G401 (cell line): ENCODE measurements at places on chromosomes 1 and 21. TPM values are rescaled to one million over a fixed set of nuclear protein-coding genes. Genes with fewer than 3 reads are reported as not detected.

DNA sequence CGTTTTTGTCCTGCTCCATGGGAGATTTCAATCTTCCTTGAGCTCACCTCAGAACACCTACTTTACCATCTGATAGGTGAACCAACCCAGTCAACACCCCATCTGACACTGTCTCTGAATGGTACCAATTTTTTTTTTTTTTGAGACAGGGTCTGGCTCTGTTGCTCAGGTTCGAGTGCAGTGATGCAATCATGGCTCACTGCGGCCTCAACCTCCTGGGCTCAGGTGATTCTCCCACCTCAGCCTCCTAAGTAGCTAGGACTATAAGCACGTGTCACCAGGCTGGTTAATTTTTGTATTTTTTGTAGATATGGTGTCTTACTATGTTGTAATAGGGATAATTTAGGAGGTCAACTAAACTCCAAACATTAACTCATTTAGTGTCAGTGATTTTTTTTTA, 36.3 kb downstream of the SPRTN start:
- no peak for DNase-seq

GRCh38 chr1:94783342-94784189, 36.6 kb upstream of the SLC44A3 start:
- peak; percentile 43 for DNase-seq

DNA sequence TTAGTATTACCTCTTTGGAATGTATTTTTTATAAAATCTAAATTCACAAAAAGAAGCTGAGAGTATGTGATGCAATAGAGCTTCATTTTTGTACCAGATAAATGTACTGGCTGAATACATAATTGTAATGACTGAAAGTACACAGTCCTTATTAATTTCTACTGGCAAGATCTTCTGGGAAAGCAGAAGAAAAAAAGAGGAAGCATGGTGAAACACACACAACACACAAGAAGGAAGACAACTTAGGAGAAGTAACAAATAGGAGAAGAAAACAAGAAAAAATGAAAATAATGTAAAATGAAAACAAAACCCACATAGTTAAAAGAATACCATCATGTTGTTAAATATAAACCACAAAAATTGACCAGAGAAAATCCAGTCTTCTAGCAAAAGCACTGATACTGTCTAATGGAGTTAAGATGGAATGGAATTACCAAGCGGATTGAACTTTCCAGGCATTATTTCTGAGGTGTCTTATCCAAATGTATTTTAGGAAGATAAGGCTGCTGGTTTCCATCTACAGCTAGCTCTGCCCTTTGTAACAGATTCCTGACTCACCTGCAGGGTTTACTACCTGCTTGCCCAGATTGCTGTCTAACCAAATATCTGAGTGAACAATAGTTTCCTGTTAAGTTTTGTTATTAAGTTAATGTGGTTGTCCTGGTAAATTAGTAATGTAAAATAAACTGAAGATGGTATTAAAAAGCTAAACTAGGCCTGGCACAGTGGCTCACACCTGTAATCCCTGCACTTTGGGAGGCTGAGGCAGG, 4.5 kb upstream of the COP1 start:
- no peak for DNase-seq

GRCh38 chr1:226542623-226543103, 5.9 kb upstream of the STUM start:
- no peak for DNase-seq

DNA sequence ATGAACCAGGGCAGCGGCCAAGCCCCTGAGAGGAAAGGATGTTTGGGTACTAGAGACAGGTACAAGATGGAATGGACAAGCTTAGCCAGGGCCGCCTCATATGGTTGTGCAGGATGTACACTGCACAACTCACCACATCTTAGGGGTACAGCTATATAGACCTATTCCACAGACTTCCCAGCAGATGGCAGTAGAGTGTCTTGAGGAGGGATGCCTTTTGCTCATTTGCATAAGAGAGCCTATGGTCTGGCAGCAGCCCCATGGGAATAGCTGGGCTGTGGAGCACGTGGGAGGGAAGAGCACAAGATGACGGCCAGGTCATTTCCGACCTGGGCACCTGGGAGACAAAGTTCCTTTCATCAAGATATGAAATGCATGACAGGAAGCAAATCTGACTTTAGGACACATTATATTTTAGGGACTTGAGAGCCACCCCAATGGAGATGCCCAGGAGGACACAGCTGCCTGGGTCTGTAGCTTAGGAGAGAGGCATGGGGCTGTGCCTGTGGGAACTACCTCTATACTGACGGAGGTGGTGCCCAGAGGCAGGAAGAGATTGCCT, 215.5 kb downstream of the KCNJ6 start:
- DNase-seq: peak; percentile 86

DNA sequence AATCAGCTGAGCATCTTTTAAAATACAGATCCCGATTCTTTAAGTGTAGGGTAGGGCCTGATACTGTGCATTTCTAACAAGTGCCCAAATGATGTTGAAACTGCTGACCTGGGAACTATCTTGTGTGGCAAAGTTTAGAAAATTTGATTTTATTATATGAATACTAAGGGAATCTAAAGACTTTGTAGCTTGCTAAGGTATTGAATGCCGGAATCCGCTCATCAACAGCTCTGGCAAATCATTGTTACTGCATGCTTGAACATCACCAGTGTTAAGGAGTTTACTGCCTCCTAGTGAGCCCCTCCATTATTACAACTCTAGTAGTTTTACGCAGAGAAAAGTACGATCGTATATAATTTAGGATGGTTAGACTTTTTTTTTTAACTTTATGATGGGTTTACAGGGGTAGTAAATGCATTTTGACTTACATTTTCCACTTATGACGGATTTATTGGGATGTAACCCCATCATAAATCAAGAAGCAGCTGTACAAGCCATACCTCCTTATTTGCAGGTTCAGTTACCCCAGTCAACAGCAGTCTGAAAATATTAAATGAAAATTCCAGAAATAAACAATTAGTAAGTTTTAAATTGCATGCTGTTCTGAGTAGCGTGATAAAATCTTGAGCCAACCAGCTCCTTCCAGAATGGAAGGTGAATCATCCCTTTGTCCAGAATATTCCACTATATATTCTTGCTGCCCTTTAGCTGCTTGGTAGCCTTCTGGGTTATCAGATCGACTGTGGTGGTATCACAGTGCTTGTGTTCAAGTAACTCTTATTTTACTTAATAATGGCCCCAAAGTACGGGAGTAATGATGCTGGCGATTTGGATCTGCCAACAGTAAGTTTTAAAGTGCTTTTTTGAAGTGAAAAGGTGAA, 892 bp downstream of the TYW3 start:
- DNase-seq: peak; percentile 83

DNA sequence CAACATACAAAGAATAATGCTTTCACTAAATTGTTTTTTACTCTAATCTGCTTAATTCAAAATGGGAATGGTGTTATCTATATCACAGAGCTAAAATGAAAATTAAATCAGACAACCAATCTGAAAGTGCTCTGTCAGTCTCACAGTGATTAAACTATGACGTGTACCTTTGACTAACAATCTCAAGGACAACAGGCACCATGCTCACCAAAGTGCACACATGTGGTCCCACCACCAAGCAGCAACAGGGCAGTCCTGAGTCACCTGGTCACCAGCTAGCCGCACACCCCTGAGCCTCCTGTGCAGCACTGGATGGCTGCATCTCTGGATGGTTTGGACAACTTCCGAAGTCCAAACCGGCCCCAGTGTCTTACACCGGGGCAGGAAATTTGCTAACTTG, 54.5 kb upstream of the NADK start:
- DNase-seq: peak; percentile 29

DNA sequence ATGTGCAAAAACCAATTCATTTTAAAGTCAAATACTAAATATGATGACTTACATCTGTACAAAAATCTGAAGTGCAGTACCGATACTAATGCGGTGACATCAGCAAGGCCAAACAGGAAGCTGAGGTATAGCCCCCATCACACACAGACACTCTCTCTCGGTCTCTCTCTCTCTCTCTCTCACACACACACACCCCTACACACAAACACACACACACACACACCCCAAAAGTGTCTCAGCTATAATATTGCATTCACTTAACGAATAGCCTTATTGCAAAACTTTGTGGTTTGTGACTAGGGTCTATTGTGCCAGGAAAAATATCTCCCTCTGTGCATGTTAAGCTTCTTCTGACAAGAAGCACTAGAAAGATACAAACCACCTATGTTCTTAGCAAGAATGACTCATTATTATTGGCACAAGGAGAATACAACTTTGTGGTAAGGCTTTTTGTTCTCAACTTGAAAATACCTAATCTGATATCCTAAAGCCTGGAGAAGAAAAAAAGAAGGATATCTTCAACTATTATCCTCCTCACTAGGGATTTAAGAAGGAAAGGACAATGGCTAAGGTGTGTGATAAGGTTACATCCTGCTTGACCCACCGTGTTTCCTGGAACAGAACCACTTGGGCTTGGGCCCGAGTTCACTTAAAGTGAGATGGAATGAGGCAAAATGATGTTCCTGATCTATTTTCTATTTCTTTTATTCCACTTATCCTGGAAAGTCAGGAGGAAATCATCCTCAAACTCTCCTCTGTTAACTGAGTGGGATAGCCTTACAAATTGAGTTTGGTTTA, 107.1 kb downstream of the NIBAN1 start:
- DNase-seq: no peak

GRCh38 chr1:41387667-41388091, 26.4 kb downstream of the FOXO6 start:
- DNase-seq: peak; percentile 10

DNA sequence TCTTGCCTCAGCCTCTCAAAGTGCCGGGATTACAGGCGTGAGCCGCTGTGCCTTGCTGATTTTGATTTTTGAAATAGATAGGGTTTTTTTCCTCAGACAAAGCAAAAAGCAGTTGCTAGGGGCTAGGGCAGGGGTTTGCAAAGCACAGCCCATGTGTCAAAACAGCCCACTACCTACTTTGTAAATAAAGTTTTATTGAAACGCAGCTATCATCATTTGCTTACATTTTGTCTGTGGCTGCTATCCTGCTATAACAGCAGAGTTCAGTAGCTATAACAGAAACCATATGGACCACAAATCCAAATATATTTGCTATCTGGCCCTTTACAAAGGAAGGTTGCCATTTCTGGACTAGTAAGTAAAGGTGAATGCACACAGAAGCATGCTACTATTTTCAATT, 44.8 kb downstream of the NUF2 start:
- no peak for DNase-seq

GRCh38 chr1:28328228-28328648, 602 bp upstream of the MED18 start:
- DNase-seq: no peak

GRCh38 chr1:63896755-63897154, 122.9 kb downstream of the ROR1 start:
- DNase-seq: no peak

- DNase-seq: no peak
Measured at GRCh38 chr1:29465755-29466154, 229.4 kb downstream of the PTPRU start.

DNA sequence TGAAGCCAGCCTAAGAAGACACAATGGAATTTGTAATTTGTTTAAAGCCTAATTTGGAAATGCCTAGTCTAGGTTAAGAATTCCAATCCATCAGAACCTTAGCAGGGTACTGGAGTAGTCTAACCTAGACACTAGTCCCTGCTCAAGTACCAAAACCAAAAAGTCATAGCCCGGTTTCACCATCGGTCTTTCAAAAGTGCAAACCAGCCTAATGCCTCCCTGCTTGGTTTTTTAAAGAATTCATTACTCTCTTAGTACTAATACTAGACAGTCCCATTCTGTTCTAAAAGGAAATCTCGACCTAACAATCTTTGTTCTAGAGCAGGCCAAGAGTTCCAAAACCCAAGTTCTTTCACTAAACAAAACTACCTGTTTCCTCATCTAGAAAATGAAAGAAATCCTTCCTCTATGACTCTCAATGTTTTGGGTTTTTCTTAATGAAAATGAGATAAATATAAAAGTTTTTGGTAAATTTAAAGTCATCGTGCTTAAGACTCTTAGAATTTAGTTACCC, 2.6 kb downstream of the PUM1 start:
- peak; percentile 34 for DNase-seq

DNA sequence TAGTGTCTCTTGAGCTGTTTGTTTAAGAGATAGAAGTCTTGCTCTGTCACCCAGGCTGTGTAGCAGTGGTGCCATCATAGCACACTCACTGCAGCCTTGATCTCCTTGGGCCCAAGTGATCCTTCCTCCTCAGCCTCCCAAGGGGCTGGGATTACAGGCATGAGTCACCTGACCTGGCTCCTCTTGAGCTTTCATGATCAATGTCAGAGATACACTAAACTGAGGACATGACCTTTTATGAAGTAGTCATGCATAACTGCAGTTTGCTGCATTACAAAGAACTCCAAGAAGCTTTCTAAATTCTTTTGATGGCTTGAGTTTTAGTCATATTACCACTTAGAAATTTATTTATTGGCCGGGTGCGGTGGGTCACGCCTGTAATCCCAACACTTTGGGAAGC, 77.7 kb downstream of the CC2D1B start:
- no peak for DNase-seq

DNA sequence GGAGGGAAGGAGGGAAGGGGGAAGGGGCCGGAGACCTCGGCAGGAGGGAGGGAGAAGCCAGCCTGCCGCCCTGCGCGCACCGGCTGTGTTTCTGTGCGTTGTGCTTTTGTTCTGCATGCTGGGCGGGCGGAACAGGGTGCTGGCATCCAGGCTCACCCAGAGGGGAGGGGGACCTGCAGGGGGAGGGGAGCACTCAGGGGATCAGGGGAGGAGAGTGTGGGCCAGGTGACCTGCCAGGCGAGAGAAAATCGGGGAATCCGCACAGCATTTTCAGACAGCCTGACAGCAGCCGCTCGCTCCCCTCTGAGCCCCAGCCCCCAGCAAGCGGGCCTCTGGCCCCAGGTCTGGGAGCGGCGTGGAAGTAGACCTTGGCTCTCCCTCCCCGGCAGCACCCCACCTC, 54.7 kb downstream of the RIPK4 start:
- no peak for DNase-seq

- DNase-seq: no peak
Measured at GRCh38 chr1:68221980-68222373, 10.3 kb downstream of the WLS start.

DNA sequence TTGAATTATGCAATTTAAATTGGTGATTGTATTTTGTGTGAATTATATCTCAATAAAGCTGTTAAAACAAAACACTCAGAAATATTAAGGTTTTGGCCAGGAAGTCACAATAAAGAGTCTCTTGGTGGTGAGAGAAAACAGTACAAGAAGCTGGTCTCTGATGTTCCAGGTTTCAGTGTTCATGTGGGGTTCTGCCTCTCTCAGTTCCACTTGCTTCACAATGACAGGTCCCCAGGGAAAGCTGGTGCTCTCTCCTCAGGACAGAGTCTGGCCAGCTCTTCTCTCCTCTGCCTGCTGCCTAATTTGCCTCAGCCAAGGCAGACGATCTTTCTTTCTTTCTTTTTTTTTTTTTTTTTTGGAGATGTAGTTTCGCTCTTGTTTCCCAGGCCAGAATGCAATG, 342.9 kb upstream of the PLXNA2 start:
- DNase-seq: no peak

GRCh38 chr1:185906186-185906585, 172.0 kb downstream of the HMCN1 start:
- DNase-seq: no peak

GRCh38 chr1:110348050-110348449, 8.9 kb downstream of the RBM15 start:
- no peak for DNase-seq

The LDLRAD1 gene
- total RNA-seq: not detected in 2 replicates

The CFHR4 gene
- not detected in 2 replicates for total RNA-seq

The KRTAP12-2 gene
- total RNA-seq: not detected in 2 replicates
